ENCODE measurements at places on chromosomes 3 and 15.

- no peak for DNase-seq
Observed at GRCh38 chr3:13332158-13332557, 88.0 kb downstream of the NUP210 start.

DNA sequence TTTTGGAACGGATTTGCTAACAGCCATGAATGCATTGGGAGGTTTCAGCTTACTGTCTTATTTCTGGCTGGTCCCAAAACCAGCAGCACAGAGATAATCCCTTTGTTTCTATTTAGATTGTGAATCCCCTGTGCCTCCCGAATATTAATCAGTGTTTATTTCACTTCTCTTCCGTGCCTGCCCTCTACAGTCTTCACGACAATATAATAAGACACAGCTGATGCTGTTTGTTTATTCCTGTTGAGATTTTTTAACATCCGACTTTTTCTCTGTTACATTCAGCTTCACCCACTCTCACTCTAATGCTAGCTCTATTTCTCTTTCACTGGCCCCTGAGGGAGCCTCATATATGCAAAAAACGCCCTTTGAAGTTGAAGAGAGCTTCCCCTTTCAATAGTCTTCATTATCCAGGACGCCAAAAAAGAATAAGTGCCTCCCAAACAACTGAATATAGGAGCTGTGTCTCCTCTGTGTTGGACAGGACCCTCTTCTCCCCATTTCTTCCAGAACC is 995.3 kb downstream of the ROBO2 start:
- no peak for DNase-seq

- no peak for DNase-seq
Observed at GRCh38 chr3:152284906-152285305, 16.2 kb downstream of the MBNL1 start.

DNA sequence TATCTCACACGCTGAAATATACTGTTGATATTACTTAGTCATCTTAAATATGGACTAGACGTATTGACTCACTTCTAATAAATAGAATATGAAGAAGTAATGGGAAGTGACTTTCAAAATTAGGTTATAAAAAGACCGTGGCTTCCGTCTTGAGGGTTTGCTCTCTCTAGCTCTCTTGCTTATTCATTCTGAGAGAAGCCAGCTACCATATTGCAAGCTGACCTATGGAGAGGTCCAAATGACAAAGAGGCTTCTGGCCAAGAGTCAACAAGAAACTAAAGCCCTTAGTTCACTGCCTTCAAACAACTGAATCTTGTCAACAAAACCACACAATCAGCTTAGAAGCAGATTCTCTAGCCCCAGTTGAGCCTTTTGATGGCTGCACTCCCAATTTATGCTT is 46.1 kb downstream of the SLC9C1 start:
- DNase-seq = no peak

DNA sequence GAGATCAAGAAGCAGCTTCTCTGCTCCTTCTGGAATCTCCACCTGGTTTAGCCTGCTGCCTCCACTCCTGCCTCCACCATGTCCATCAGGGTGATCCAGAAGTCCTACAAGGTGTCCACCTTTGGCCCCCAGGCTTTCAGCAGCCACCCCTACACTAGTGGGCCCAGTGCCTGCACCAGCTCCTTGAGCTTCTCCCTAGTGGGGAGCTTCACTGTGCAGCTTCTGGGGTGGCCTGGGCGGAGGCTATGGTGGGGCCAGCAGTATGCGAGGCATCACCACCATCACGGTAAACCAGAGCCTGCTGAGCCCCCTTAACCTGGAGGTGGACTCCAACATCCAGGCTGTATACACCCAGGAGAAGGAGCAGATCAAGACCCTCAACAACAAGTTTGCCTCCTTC is 2.4 kb upstream of the KPNA4 start:
- DNase-seq = no peak

DNA sequence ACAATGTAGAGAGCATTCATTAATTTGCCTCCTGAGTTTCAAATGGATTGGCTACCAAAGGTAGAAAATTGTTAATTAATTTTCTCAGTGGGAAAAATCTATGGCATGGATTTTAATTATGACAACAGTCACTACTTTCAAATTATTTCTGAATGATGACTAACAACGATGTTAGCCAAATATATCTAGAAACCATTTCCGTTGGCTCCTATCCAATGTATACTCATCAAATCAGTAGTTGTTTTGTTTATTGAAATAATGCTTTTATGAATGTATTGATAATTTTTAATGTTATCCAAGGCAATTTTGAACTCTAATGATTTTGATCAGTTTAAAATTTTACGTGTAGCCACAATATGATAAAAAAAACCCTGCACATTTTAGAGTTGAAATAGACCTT is 333.4 kb downstream of the NAALADL2 start:
- DNase-seq = peak; percentile 78

DNA sequence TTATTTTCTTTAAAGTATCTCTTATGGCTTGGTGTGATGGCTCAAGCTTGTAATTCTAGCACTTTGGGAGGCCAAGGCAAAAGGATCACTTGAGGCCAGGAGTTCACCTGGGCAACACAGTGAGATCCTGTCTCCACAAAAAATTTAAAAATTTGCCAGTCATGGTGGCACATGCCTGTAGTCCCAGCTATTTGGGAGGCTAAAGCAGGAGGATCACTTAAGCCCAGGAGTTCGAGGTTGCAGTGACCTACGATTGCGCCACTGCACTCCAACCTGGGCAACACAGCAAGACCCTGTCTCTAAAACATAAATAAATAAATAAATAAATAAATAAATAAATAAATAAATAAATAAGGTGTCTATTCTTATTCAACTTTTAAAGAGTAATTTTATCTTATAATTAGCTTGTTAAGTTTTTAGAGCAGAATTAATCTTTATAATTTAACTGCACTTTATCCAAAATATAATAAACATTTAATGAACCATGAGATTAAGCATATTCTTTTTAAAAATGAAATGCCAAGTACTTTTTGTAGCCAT is 48.0 kb downstream of the KPNA1 start:
- no peak for DNase-seq

DNA sequence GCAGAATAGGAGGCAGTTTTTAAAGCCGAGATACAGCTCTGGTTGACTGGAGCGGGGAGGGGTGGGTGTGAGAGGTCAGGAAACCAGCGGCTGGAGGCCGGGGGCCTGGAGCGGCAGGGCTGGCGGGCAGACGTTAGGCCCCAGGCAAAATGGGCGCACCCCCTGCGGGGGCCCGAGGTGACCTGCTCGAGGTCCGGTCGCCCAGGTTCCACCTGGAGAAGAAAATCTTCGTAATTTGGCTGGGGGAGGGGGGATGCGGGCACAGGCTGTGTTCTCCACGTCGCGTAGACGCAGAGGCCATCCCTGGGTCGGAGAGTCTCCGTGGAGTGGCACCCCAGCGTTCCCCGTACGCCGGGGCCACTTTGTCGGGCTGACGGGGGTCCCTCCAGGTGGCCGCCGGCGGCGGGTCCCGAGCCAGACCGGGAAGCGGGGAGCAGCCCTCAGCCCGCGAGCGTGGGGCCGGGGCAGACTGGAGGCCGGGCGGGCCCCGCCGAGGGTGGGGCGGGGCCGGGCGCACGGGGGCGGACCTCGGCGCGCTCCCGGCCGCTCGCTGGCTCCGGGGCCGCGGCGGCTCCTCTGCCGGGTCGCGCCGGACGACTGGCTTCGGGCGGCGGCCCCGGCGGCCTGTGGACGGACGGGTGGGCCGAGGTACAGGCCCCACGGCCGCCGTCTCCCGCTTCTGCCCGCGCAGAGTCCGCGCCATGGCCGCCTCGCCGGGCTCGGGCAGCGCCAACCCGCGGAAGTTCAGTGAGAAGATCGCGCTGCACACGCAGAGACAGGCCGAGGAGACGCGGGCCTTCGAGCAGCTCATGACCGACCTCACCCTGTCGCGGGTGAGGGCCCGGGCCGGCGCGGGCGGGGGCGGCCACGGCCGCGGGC is at the start of gene CRTC3:
Gene CRTC3, plus strand, starts transcription at position 553 of the 879 bp plus-strand sequence. Its CDS starts 149 bp downstream, at position 702.
- DNase-seq = peak; percentile 61

GRCh38 chr3:190336516-190337189 is 14.4 kb upstream of the CLDN1 start:
- no peak for DNase-seq

GRCh38 chr15:27707257-27707656 is 391.9 kb downstream of the OCA2 start:
- DNase-seq = no peak

- DNase-seq = no peak
Observed at GRCh38 chr15:67446449-67446848, 74.5 kb upstream of the C15orf61 start.

DNA sequence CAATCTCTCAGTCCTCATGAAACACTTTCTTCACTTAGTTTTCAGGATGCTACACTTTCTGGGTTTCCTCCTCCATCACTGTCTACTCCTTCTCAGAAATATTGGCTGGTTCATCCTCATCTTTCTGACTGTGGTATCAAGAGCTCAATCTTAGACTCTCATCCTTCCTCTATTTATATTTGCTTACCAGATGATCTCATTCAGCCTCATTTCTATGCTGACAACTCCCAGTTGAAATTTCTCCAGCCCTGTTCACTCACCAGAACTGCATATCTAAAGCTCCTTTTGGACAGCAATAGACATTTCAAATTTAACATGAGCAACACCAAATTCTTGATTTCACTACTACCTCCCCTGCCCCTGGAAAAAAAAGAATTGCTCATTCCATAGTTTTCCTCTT is 48.0 kb upstream of the FBN1 start:
- DNase-seq = no peak

GRCh38 chr3:173371848-173372487 is 25.6 kb upstream of the NLGN1 start:
- DNase-seq = peak; percentile 42

DNA sequence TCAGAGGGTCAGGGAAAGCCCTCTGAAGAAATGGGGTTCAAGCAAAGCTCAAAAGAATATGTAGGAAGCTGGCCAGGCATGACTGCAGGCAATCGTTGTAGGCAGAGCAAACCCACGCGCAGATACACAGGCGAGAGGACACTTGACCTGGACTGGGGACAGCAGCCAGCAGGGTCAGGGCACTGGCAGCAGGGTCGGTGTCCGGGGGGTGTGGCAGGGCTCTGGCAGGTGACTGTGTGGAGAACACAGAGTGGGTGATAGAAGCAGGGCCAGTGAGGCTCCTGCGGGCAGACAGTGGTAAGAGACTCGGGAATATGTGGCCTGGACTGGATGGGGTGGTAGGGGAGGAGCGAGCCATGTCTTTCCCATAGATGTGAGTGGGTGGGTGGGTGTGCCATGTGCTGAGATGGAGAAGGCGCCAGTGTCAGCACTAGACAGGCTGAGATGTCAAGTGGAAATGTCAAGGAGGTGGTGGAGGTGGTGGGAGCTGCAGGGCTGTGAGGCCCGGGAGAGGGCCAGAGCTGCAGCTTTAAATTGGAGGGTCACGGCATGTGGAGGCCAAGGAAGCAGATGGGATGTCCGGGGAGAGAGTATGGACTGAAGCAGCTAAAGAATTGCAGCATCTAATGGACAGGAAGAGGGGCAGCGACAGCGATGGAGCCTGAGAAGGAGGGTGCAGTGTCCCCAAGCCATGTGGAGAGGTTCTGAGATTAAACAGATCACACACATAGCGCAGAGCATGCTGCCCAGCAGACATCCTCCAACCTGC is 13.4 kb downstream of the TMEM43 start:
- DNase-seq = no peak

GRCh38 chr3:176927280-176927679 is 270.0 kb downstream of the TBL1XR1 start:
- no peak for DNase-seq

DNA sequence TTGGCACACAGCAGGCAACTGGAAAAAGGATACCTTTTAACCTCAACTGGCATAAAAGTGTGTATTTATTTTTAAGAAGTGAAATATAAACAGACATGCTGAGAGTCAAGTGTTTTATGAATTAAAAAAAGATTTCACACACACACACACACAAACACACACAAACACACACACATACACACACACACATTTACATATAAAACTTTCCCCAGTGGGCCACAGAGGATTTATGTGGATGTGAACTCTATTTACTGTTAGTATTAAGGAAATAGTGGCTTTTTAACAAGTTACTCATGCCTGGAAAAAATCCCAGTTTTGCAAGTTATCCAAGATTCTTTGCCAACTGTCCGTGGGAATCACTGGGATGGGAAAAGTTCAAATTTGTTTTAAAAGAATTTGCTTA is 725.9 kb upstream of the NR2F2 start:
- peak; percentile 94 for DNase-seq

GRCh38 chr3:114958930-114959329 is 188.2 kb downstream of the ZBTB20 start:
- DNase-seq = no peak

- no peak for DNase-seq
Observed at GRCh38 chr3:385151-385550, 188.6 kb downstream of the CHL1 start.

DNA sequence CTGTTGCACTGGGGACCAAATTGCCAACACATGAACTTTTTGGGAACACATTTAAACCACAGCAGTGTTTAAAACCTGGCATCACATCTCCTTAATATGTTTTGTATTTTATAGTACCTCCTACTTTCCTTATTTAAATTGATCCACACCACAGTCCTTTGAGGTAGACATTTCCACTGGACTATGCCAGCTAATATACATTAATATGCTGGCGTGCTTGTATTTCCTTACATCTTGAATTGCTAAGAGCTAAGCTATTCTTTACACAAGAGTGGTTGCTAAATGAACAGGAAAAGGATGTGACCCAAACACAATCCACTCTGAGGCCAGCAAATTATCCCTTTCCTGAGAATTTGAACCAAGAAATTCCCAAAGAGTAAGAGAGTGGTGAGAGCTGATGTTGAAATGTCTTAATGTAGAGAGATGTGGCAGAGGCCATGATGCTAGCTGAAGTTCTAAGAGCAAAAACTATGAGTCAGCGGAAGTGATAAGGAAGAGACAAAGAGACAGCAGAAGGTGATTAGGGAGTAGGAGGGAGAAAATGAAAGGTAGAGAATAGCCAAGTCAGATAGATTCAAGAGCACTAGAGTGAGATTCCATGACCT is 131.2 kb downstream of the CD47 start:
- peak; percentile 93 for DNase-seq

DNA sequence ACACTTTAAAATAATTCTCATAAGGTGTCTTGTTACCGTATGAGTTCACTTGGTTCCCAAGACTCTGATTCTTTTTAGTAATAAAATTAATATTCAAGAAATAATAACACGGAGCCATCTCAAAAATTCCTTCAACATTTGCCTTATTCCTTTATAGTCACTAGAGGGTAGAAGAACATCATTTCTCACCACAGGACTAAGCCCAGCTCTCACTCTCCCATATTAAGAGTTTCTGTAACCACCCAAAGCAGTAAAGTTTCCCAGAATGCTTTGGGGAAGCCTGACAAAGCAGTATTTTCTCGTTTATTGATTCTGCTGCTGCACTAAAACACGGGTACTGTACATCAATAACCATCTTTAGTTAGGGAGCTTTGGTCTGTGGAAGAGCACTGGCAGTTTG is 114.9 kb downstream of the MCTP2 start:
- peak; percentile 5 for DNase-seq

GRCh38 chr3:132626955-132627354 is 29.9 kb downstream of the ACKR4 start:
- DNase-seq = no peak

- no peak for DNase-seq
Observed at GRCh38 chr3:29936766-29937165, 655.9 kb downstream of the RBMS3 start.

- DNase-seq = no peak
Observed at GRCh38 chr3:73813291-73813690, 188.6 kb upstream of the PDZRN3 start.

- DNase-seq = no peak
Observed at GRCh38 chr3:105528955-105529354, 162.2 kb downstream of the ALCAM start.

Measured in lung microvascular endothelial cell (primary cell).